H7 (cell line): ENCODE measurements at places on chromosomes 7 and 10.

- peak; percentile 3 for DNase-seq
Measured at GRCh38 chr7:12210179-12211053, 678 bp upstream of the TMEM106B start.

DNA sequence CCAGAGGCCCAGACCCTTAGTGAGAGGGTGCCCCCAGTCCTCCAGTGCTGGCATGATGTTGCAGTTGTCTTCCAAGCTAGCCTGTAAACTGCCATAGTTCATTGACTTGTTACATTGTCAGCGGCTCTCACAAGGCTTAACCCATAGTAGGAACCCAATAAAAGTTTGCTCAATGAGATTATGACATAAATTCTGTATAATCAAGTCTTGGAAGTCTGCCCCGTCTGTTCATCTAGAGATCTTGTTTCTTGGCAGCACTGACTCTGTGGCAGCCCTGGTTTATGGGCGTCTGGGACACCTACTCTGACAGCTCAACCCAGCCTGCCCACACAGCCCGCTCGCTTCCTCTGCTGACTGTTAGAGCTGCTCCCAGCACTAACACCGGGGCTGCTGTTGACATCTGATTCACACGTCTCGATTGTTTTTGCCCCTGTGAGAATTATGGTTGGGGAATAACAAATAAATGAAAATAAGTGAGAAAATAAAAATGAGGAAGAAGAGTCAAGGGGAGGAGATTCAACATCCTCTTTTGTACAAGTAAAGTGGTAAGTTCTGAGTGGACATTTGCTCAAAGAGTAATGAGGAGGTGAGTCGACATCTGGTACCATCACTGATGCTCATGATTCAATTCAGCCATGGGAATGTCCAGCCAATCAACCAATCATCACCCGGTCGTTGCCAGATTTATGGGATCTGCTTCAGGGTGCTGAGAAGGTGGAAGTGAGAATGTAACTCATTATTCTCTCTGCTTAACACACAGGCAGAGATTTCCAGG is 160.8 kb downstream of the SPAG6 start:
- no peak for DNase-seq

- peak; percentile 64 for DNase-seq
Measured at GRCh38 chr7:122304996-122305421, 459 bp upstream of the FEZF1 start.

DNA sequence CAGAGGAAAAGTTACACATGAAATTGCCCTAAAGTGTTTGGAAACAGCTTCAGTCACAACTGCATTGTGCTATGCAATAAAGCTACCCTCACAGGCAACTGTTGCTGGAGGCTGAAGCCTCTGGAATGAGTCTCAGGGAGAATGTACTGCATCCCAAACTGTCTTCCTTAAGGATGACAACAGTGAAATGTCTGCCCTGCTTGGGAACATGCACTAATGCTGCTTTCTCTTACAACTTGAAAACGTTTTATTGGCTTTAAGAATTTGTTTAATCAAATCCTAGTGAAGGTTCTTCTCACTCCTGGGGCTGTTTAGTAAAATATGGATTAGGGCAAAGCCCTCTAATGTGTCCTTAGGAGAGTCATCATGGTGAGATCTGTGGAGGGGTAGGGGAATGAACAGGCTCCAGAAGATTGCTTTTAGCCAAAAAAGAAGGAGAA is 215.4 kb downstream of the TWIST1 start:
- DNase-seq = no peak

DNA sequence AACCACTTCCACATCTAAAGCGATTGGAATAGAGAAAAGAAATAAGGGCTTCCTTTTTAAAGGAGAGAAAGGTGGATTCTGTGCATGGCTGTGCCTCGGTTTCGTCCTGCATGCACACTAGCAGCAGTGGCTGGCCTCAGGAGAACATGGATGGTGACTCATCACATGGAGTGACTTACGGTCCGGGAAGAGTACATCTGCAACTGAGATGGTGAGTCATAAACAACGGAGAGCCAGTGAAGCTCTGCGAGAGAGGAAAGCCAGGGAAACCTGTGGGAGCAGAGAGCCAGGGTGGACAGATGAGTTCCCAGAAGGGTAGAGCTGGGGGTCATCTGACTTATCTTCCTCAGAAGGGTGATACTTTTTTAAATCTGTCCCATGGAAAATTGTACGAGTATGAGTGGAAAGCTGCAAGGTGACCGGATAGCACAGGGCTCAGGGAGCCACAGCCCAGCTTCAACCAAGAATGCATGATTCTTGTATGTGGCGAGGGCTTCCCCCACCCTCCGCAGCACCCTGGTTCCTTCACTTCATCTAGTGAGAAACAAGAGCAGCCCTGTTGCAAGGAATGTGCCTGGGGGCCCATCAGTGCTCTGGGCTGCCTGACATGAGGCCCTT is 259.1 kb downstream of the KLF6 start:
- DNase-seq = no peak

DNA sequence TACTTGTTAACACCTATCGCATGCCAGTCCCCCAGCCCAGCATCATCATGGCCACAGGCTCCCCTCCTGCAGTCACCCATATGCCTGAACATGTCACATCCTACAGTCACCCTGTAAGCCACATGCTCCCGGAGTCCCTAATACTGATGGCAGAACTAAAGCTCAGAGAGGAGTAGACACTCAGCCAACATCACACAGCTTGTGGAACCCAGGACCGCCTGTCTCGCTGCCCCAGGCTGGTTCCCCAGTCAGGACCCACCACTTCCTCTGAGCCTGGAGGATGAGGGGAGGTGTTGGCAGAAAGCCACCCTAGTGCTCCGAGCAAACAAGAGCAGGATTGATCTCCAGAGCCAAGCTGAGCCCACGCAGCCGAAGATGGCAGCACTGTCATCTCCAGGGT is 85.0 kb upstream of the MYL10 start:
- no peak for DNase-seq

GRCh38 chr10:104081998-104082397 is 3.7 kb downstream of the COL17A1 start:
- no peak for DNase-seq

DNA sequence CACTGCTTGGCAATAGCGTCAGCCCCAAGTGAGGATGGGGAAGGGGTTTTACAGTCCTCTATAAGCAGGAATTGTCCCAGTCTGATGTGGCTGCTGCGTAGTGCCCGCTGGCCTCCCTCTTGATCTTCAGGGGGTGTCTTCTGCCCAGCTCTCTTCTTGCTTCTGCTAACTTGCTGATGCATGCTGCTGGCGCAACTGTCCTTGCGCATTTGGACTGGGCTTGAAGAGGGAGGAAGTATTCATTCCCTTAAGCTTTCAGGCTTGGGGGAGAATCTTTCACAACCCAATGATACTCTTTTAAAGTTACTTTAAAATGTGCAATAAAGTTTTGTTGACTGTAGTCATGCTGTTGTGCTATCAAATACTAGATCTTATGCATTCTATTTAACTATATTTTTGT is 10.3 kb downstream of the GALNT11 start:
- no peak for DNase-seq

GRCh38 chr7:14858410-14858809 is 44.1 kb downstream of the DGKB start:
- DNase-seq = no peak

DNA sequence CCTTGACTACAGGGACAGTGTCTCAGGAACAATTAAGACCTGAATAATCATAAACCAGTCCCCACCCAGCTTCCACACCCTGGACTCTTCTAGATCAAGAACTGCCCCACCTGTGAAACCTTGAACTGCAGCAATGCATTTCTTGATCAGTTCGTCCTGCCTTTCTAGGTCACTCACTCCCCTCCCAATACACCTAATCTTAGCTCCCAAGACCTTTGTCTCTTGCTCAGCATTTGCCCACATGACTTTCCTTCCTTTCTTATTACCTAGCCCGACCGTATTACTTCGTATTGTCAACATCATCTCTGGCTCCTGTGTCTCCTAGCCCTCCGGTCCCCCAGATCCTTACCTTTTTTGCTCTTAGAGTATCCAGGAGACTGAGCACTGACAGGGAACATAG is 5.5 kb upstream of the NAMPT start:
- DNase-seq = no peak

DNA sequence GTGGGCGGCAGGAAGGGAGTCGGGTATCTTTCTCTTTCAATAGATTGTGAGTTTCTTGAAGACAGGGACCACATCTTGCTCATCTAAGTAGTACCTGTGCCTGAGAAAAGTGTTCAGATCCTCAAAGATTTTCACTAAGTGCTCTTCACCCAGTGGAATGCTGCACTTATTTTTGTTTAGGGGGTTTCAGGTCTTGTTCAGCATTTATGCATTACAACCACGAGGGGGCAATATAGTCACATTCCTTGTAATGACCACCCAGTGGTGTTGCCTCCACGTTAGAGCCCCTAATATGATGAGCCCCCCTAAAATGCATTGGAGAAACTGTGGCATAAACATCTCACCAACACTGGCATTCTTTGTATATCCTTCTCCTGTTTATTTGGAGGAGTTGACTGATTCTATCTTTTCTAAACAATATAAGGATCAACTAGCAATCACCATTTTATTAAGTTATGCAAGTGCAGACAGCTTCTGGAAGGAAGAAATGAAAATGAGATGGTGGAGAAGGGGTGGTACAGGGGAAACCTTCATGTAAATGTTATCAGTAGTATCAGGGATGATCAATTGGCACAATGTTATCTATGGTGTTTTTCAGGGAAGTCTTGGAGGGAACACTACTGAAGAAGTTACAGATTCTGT is 3.1 kb upstream of the PAPSS2 start:
- DNase-seq = peak; percentile 67

GRCh38 chr7:108890862-108891261 is 321.2 kb downstream of the DNAJB9 start:
- no peak for DNase-seq

- no peak for DNase-seq
Measured at GRCh38 chr7:132739271-132739955, 163.1 kb upstream of the PLXNA4 start.

DNA sequence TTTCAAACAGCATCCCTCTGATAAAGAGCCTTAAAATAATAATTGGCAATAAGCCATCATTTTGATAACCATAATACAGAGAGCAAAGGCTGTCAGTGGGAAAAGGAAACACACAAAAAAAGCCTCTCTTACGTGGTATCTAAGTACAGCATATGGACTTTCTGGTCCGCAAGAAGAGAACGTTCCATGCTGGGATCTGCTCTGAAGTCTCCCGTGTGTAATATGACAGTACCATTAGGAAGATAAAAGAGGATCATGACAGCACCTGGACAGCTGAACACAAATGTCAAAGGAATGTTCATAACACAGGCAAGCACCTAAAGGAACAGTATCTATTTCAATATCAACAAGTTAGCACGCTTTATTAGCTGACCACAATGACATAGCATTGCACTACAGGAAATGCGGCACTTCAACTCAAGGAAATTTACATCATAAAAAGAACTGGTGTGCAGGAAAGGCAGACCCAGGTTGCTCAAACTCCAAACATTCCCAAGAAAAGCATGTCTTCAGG is 9.9 kb downstream of the DCLRE1A start:
- no peak for DNase-seq

DNA sequence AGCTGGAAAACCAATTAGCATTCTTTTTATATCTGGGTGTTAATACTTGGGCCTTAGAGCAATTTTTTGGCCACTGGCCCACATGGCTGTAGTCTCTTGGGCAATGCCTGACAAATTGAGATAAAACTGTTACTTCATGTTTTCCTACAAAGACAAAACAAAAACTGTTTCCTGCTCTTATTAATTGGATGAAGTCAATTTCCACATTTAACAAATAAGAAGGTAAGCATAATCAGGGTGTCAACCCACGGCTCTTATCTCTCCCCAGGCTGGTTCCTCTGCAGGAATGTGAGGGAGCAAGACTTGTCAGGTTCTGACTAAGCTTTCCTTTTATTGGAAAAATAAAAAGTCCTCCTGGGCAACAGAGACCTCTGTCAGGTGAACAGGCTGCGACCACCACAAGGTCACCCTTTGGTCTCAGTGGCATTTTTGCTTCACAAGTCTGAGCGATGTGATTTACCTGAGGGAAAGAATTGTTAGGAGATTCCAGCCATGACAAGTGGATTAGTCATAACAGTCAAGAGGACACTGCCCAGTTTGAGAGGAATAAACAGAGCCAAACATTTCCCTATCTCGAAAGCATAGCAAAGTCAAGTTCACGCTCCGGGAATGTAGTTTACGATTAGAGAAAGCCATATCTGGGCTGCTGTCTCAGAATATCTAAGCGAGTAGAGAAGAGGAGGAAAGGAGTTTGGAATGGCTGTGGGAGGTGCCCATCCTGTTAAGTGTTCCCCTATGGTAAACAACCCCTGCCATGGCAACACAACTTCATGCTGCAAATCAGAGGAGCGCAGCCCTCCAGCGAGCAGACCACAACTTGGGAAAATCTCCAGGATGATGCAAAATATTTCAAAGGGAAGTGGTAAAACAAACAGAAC is 144.4 kb downstream of the TES start:
- no peak for DNase-seq

DNA sequence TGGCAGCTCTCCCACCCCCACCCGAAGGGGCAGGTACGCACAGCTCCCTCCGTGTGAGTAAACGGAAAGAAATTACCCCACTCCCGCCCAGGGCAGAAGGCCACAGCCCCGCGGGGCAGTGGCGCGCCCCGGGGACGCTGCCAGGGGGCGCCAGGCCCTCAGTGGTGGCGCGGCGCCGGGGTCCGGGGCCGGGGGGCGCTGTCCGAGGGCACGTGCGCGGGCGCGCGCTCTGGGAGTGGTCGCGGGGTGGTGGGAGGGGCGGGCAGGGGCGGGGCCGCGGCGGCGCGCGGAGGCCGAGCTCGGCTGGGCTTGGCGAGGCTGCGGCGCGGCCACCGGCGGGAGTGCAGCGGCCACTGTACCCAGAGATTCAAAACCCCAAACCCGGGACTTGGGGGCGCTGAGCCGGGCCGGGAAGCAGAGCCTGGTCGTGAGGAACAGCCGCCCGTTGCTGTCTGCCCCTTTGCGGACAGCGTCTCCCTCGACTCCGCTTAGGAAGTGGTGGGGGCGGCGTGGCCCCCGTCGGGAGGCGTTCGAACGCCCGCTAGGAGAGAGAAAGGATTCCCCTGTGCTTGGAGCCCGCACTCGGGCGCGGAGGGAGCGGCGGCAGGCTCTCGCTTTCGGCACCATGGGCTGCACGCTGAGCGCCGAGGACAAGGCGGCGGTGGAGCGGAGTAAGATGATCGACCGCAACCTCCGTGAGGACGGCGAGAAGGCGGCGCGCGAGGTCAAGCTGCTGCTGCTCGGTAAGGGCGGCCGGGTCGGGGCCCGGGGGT is at the start of gene GNAI1:
GNAI1 (plus strand) TSS at position 296 of the 773 bp plus-strand sequence; CDS start at position 626, 330 bp downstream.
- peak; percentile 92 for DNase-seq

GRCh38 chr7:149224352-149224751 is 15.1 kb upstream of the ZNF212 start:
- no peak for DNase-seq
